ENCODE measurements at places on chromosomes 16 and 17. TPM values are rescaled to one million over a fixed set of nuclear protein-coding genes. Genes with fewer than 3 reads are reported as not detected.

DNA sequence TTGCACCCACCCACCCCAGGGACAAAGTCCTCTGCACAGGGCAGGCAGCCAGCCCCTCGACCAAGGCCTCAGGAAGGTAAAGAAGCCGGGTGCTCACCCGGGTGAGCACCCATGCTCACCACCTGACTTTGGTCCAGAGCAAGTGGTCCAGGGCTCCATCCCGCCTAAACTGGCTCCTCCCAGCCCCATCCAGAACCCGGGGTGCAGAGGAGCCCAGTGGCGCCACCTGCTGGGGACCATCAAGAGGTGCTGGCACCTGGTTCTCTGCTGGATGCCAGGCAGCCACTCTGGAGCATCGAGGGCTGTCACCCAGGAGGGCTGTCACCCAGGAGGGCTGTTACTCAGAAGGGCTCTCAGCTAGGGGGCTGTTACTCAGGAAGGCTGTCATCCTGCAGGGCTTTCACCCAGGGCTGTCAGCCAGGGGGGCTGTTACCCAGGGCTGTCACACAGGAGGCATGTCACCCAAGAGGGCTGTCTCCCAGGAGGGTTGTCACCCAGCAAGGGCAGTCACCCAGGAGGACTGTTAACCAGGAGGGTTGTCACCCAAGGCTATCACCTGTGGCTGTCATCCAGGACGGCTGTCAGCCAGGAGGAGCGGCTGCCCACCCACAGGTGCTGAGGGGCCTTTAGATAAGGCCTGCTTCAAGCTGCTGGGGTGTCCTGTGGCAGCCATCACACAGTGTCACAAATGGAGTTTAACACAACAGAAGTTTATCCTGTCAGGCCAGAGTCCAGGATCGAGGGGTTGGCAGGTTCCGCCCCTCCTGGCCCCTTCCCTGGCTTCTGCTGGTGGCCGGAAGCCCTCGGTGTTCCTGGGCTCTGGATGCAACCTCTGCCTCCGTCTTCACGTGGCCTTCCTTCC, 98.5 kb downstream of the TNFRSF13B start:
- no peaks in the 10 kb centered on the region for H3K36me3 ChIP-seq
- no peak overlapping the region for H3K27ac ChIP-seq
- no peak for DNase-seq

DNA sequence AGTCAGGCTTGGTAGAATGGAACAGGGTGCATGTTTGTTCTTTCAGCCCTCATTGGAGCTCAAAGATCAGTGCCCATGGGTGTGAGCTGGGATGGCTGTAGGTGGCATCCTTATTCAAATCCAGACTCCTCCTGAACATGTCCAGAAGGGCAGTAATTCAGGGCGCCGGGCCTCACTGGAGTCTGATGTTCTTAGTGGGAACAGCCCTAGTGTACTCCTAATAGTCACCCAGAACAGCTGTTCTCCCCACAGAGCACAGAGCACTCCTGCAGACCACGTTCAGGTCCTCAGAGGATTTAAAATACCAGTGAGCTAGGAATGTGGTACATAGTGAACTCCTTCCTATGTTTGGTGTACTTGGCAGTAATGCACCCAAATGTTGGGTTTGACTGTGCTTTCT, 96.2 kb downstream of the BANP start:
- H3K4me3 ChIP-seq = no peak overlapping the region
- H3K27me3 ChIP-seq = no peaks in the 10 kb centered on the region
- DNase-seq = no peak
- H3K36me3 ChIP-seq = no peaks in the 10 kb centered on the region
- no peaks in the 10 kb centered on the region for H3K4me1 ChIP-seq

- peaks cover 14% of the 10 kb centered on the region for H3K4me1 ChIP-seq
- peaks cover 4% of the 10 kb centered on the region for H3K36me3 ChIP-seq
- no peak overlapping the region for H3K4me3 ChIP-seq
- no peaks in the 10 kb centered on the region for H3K27me3 ChIP-seq
- H3K27ac ChIP-seq = no peak overlapping the region
Measured at GRCh38 chr16:3131755-3132377, 3.0 kb upstream of the ZNF213 start.

Gene MSLN
- total RNA-seq = not detected

GRCh38 chr16:81467815-81468214, 23.2 kb downstream of the CMIP start:
- H3K27ac ChIP-seq = no peak overlapping the region
- no peak overlapping the region for H3K4me3 ChIP-seq
- no peaks in the 10 kb centered on the region for H3K27me3 ChIP-seq

DNA sequence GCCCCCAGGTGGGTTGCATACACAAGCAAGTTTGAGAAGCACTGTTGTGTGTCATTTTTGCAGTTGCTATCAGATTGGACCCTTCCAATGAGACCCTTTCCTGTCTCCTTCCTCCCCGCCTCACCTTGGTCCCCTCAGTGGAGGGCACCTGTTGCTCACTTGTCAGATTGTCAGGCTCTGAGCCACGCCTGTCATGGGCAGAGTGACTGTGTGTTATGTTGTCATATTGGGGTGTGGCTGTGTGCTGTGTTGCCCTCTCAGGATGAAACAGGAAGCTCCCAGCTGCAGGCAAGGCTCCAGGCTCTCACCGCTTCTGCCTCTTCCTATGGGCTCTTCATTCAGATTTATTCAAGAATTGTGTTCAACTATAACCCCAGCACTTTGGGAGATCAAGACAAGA, 302.9 kb downstream of the CPPED1 start:
- H3K27me3 ChIP-seq = no peaks in the 10 kb centered on the region
- DNase-seq = no peak
- no peaks in the 10 kb centered on the region for H3K4me1 ChIP-seq
- H3K4me3 ChIP-seq = no peak overlapping the region
- H3K27ac ChIP-seq = no peak overlapping the region
- H3K36me3 ChIP-seq = no peaks in the 10 kb centered on the region

GRCh38 chr17:51439395-51440229, 179.3 kb downstream of the UTP18 start:
- peak; percentile 42 for DNase-seq
- no peak overlapping the region for H3K4me3 ChIP-seq
- no peaks in the 10 kb centered on the region for H3K27me3 ChIP-seq
- H3K4me1 ChIP-seq = no peaks in the 10 kb centered on the region
- H3K27ac ChIP-seq = no peak overlapping the region
- no peaks in the 10 kb centered on the region for H3K36me3 ChIP-seq

DNA sequence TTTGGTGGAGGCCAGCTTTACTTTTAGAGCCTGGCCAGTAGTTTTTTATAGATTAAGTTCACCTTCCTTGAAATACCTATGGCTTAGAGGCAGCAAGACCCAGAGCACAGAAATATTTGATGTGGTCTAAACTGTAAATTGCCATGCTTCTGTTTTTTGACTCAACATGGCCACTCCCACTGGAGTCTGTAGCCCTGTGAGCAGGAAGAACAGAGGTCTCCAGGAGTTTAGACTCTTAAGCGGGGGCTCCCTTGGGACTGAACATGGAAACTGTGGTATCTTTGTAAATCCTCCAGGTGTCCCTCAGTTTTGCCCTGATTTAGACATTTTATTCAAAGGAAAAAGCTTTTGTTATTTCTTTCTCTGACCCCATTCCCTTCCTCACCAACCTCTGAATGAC, 145.6 kb downstream of the FTO start:
- no peaks in the 10 kb centered on the region for H3K4me1 ChIP-seq
- H3K4me3 ChIP-seq = no peak overlapping the region
- H3K27me3 ChIP-seq = no peaks in the 10 kb centered on the region
- no peak overlapping the region for H3K27ac ChIP-seq

Gene PPL
- total RNA-seq = 0.20 TPM

DNA sequence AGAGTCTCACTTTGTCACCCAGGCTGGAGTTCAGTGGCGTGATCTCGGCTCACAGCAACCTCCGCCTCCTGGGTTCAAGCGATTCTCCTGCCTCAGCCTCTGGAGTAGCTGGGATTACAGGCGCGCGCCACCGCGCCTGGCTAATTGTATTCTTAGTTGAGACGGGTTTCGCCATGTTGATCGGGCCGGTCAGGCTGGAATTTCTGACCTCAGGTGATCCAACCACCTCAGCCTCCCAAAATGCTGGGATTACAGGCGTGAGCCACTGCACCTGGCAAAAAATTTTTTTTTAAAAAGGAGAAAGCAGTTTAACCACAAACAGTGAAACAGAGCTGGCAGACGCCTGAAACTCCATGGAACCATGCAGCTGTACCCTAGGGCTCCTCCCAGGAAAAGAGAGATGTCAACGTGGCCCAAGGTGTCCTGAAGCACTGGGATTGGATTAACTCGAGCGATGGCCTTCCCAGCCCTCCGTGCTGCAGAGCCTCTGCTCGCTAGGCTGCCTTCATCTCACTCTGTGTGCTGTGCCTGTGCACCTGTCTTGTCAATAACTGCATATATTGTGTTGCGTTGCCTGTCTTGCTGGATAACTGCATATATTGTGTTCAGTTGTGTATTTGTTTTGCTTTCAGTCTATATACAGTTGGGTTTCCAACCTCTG, 29.6 kb upstream of the FOXK2 start:
- no peak overlapping the region for H3K27ac ChIP-seq
- peaks cover 2% of the 10 kb centered on the region for H3K36me3 ChIP-seq
- no peak overlapping the region for H3K4me3 ChIP-seq
- DNase-seq = no peak
- no peaks in the 10 kb centered on the region for H3K27me3 ChIP-seq

Gene LLGL1
- 36.8 TPM for total RNA-seq

DNA sequence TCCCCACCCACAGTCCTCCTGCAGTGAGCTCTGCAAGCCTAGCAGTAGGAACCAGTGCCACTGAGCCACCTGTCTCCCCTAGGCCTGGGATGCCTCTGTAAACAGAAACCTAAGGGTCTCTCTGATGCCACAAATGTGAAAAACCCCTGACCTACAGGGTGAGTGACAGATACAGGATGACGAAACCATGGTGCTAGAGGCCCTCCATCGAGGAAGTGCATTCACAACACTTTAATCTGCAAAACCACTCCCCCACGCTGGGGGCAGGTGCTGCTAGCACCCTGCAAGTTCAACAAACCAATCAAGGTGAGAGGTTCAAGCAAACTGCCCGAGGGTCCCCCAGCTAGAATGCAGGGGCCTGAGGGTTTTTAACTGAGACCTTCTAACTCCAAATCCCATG, 59.5 kb downstream of the CDYL2 start:
- no peaks in the 10 kb centered on the region for H3K36me3 ChIP-seq
- no peaks in the 10 kb centered on the region for H3K27me3 ChIP-seq
- H3K4me1 ChIP-seq = no peaks in the 10 kb centered on the region

Gene CLEC16A
- total RNA-seq = 23.3 TPM

DNA sequence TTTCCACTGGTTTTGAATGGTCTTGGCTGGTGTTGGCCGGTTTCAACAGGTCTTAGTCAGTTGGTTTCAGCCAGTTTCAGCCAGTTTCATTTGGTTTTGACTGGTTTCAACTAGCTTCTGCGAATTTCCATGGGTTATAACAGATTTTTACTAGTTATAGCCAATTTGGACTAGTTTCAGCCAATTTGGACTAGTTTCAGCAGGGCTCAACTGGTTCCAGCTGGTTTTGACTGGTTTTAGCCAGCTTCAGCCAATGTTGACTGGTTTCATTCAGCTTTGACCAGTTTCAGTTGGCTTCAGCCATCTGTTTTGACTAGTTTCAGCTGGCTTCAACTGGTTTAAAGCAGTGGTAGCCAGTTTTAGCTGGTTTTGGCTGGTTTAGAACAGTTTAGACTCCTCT, 432.6 kb downstream of the UTP18 start:
- H3K27ac ChIP-seq = no peak overlapping the region
- no peak for DNase-seq
- H3K4me3 ChIP-seq = no peak overlapping the region
- H3K27me3 ChIP-seq = no peaks in the 10 kb centered on the region
- H3K4me1 ChIP-seq = no peaks in the 10 kb centered on the region
- H3K36me3 ChIP-seq = no peaks in the 10 kb centered on the region

GRCh38 chr17:18071751-18072150, 16.0 kb upstream of the DRG2 start:
- H3K36me3 ChIP-seq = no peaks in the 10 kb centered on the region
- DNase-seq = no peak
- peaks cover 4% of the 10 kb centered on the region for H3K27me3 ChIP-seq
- H3K27ac ChIP-seq = no peak overlapping the region
- H3K4me3 ChIP-seq = no peak overlapping the region
- H3K4me1 ChIP-seq = no peaks in the 10 kb centered on the region
